Glomerular endothelial cell (primary cell): ENCODE measurements at places on chromosomes 11 and 22.

- DNase-seq: no peak
Observed at GRCh38 chr11:46259971-46260560, 17.4 kb upstream of the CREB3L1 start.

DNA sequence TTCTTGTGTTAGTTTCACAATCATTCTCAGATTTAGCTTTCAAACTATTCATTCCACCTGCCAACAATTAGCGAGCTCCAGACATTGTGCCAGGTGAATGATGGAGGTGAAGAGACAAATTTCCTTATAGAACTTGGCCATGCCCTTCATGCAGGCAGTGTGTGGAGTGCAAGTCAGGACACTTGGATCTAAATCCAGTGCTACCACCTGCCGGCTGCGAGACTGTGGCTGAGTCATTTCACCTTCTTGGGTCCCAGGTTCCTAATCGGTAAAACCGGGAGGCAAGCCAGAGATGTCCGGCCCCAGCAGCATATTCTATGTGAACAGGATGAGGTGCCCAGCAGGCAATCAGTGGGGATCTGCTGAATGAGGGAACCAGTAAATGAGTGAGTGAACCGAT lies 18.6 kb upstream of the EHF start:
- no peak for DNase-seq

DNA sequence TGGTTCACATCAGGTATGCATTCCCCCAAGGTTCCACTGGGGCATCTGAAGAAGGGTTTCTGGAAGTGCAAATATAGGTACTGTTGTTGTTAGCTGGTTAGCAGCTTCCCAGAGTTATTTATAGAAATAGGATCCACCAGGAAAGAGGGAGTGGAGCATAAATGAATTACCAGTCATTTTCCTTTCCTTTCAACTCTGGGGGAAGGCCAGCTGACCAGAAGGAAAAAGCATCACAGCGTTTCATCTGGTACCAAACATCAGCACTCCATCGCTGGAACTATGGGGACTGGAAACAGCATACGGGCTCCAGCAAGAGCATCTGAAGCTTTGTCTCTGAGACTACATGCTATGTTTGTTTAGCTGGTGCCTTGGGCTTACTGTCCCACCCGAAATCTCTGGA lies 378.2 kb upstream of the NARS2 start:
- no peak for DNase-seq

DNA sequence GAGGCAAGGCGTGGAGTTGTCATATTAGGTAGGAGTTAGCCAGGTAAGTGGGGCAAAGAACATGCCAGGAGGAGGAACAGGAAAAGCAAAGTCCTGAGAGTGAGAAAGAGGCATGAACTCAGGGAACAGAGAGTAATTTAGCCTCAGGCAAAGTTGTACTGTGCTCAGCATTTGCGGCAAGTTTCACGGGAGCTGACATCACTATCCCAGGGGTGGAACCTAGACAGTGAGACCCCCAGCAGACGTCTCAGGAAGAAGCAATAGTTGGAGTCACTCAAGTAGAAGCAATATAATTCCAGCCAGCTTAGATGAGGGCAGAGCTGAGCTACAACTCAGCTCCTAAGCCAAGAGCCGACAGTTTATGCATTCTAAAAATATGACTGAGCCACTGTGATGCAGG lies 426.0 kb upstream of the ISX start:
- no peak for DNase-seq

DNA sequence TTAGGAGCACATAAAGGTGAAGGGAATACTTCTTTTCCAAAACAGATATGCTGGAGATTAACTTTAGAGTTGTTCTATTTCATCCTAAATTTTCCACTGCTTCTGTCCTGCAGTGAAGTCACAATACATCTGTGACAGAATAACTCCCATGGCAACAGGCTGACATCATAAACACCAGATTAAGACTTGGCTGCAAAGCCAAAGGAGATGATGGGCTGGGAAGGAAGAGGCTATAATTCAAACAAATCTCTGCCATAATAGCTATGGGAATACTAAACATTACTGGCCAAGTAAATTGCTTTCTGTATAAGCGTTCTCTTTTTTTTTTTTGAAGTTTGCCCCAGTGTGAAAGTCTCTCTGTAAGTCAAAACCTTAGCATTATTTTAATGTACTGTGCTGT lies 107.7 kb downstream of the CADM1 start:
- no peak for DNase-seq

DNA sequence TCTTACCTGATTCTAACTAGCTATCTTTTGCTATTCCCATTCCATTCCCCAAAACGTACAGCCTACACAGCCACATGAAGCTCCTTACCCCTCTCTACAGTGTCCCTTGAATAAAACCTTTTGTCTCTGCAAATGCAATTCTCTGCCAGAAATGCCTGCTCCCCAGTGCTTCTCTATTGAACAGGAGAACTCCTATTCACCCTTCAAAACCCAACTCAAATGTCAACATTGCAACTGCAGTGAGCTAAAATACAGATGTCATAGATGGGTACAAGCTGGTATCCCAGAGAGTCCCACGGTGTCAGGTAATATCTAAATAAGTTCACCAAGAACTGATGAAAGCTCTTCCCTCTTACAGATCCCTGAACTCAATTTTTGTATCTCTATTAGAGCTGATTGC lies 421.7 kb downstream of the INSC start:
- no peak for DNase-seq

DNA sequence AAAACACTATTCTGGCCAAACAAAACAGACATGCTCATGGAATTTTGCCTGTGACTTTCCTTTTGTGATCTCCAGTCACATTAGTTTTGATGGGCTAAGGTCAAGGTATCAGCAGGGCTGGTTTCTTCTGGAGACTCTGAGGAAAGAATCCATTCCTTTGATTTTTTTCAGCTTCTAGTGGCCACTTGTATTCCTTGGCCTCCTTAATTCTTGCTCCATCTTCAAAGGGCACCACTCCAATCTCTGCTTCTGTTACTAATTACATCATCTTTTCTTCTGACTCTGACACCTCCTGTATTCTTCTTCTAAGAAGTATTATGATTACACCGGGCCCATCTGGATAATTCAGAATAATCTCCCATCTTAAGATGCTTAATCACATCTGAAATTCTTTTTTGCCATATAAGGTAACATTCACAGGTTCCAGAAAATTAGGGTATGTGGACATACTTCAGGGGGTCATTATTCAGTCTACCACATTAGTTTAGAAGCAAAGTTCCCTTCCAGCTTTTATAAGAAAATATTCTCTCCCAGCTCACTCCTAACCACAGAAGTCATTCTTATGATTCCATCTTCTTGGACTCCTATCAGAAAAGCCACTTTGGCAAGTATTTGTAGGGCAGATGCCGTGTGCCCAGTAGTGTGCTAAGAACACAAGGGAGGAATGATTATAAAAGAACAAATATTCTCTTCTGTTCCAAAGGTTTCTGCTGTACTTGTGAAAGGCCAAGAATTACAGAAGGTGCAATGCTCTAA lies 56.4 kb upstream of the FSHB start:
- DNase-seq: no peak

DNA sequence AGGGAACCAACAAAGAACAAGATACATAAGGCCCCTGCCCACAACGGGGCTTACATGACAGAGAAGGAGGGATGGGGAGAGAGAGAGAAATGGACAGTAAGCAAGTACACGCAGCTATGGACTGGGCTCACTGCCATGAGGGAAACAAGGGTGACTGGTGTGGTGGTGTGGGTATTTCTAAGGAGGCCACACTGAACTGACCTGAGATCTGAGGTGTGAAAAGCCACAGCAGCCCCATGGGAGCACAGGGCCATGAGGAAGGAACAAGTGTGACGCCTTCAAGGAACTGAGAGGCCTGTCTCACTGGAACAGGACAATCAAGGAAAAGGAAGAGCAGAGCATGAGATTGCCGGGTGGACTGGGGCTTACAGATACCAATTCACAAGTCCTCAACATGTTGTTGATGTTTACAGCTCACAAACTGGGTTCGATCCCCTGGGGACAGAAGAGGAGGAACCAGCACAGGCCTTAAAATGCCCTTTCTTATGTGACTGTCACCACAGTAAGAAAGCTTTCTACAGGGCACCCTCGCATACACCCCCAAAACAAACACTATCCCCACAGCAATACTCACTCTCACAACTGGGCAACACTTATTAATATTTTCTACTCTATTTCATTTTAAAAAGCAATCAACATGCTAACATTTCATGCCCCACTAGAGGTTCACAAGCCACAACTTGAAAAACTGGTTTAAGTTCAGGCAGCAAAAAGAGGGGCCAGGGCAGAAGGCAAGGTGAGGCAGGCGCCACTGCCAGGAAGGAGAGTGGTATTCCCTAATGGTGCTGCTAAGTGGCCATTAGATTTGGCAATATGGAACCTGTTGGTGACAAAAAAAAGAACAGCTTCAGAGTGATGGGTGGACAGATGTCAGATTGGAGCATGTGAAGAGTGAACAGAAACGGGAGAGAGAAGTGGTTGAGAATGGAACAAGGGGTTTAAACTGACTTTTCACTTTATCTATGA lies 39.1 kb downstream of the TCIRG1 start:
- no peak for DNase-seq

DNA sequence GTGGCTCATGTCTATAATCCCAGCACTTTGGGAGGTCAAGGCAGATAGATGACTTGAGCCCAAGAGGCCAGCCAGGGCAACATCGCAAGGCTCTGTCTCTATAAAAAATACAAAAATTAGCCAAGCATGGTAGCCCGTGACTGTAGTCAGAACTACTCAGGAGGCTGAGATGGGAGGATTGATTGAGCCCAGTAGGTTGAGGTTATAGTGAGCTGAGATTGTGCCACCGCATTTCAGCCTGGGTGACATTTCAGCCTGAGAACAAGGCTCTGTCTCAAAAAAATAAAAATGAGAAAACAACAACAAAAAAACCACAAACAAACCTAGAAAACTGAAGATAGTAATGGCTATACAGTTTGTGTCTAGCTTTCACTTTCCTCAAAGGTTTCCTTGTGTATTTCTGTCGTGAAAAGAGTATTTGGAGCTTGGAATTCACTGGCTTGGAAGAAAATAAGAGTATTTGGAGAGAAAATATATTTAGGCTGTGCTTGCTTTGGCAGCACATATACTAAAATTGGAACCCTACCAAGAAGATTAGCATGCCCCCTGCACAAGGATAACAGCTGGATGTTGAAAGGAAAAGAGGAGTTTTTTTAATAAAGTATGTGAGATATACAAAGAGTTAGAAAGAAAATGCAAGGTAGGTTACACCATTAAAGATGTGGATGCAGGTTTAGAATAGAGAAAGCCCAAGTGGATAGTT lies 3.9 kb upstream of the BIRC3 start:
- no peak for DNase-seq

- DNase-seq: no peak
Observed at GRCh38 chr11:117806846-117807245, 9.8 kb upstream of the DSCAML1 start.

- no peak for DNase-seq
Observed at GRCh38 chr11:124096364-124096763, 18.9 kb upstream of the VWA5A start.

GRCh38 chr22:37410174-37411055 lies 16.9 kb downstream of the ELFN2 start:
- no peak for DNase-seq

- no peak for DNase-seq
Observed at GRCh38 chr11:133937015-133937414, 19.8 kb downstream of the IGSF9B start.

- DNase-seq: no peak
Observed at GRCh38 chr22:17101475-17102296, 16.9 kb downstream of the IL17RA start.

GRCh38 chr11:7599209-7599608 lies 74.1 kb downstream of the CYB5R2 start:
- no peak for DNase-seq

DNA sequence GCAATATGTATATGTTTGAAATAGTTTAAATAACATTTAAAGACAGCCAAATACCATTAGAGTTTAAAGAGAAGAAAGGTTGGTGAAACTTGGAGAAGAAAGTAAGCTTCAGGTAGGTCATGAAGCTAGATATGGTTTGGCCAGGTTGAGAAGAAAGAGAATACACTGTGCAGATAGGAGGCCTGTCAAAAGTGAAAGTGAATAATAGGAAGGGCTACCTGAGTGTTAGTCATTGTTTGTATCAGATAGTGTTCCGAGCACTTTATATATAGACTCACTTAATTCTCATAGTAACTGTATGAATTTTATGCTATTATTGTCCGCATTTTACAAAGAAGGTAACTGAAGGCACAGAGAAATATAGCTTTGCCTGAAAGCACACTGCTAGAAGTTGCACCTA lies 56.9 kb downstream of the USP47 start:
- DNase-seq: no peak

DNA sequence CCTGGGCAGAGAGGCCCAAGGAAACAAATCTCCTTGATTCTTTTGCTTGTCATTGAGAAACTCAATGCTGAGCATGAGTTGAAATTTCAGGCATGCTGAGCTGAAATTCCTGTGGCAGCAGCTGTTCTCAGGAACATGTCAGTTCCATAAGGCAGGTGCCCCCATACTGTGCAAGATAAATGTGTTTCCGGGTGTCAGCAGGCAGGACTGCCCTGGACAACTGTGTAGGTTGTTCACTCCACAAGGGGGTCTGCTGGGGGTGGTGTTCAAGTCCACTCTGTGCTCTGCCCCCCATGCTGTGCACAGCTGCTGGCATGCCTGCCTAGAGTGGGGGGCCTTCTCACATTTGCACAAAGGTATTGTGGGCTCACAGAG lies 133.7 kb downstream of the CTTN start:
- DNase-seq: no peak

DNA sequence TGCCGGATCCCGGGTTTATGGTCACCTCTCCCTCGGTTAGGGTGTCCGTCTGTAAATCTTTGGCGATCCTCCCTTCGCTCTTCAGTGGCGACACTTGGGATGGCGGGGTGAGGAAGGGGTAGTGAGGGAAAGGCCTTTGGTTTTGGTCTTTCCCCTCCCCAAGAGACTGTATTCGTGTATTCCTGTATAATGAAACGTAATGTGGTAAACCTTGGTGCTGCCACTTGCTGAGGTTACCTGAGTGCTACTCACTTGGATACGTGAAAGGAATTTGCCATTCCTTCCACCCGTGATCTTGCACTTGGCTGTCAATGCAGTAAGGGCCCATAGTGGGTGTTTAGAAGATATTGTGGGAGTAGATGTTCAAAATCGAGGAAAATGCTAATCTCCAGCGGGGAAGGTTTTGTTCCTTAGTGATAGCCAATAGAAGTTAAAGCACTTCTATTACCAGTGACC lies 578 bp upstream of the NUP160 start:
- DNase-seq: no peak

- no peak for DNase-seq
Observed at GRCh38 chr11:114061048-114061680, 1.7 kb downstream of the ZBTB16 start.

GRCh38 chr11:111230122-111230465 lies 15.4 kb upstream of the POU2AF2 start:
- no peak for DNase-seq

- DNase-seq: no peak
Observed at GRCh38 chr22:42217752-42218280, 52.6 kb downstream of the TCF20 start.

- DNase-seq: no peak
Observed at GRCh38 chr11:45828996-45829395, 18.3 kb upstream of the CRY2 start.

- no peak for DNase-seq
Observed at GRCh38 chr11:78696177-78696576, 121.5 kb upstream of the NARS2 start.
